Spinal cord (tissue), 10 donors: ENCODE measurements at places on chromosomes 7 and 10. TPM values are rescaled to one million over a fixed set of nuclear protein-coding genes. Genes with fewer than 3 reads are reported as not detected.

Gene SHH
- total RNA-seq, result 0.94 TPM

Gene GHRHR
- total RNA-seq, result 4.4 TPM

Gene NIPSNAP2
- 70.9 TPM for total RNA-seq

Gene LIPJ
- total RNA-seq, result 0.40 TPM

- DNase-seq, result no peak
Observed at GRCh38 chr10:119522747-119523426, 19.6 kb downstream of the RGS10 start.

DNA sequence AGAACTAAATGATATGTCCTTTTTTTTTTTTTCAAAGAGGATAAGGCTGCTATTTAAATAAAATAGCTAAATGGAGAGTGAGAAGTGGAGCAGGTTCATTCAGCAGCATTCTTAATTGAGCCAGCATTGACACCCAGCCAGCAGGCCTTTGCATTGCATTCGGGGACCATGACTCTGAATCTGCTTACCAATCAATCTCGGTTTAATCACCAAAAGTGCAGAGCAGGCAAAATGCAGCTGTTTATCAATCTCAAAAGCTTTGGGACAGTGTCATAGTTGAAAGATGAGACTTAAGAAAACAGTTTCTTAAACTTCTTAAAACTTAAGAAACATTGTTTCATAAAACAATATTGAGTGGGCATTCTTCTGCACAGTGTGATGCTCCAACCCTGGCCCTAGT lies 51.7 kb downstream of the PLEKHA8 start:
- no peak for DNase-seq

GRCh38 chr10:14173391-14173705 lies 157.4 kb downstream of the FRMD4A start:
- DNase-seq, result no peak

DNA sequence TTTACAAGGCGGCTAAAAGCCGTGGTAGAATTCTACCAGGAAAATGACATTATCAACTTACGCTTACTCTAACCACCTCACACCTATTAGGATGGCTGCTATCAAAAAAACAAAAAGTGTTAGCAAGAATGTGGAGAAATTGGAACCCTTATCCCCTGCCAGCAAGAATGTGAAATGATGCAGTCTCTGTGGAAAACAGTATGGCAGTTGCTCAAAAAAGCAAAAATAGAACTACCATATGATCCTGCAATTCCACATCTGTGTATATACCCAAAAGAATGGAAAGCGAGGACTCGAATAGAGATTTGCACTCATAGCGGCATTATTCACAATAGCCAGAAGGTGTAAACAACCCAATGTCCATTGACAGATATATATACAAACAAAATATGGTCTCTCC lies 61.3 kb downstream of the KIF5B start:
- peak; percentile 55 for DNase-seq

DNA sequence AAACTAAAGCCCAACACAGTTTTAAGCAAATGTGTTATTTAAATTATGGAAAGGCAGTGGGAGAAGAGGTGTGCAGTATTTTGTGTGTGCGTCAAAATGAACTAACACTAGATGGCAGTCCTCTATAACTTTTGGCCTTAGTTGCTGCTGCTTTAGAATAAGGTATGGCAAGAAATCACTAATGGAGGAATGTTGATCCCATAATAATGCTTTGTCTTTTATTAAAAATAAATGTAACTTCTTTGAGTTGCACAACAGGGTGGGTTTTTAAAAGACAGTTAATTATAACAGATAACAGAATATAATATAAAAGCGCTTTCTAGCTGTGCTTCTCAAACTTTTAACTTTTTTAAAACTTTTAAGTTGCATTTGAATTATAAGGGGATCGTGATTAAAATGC lies 56.4 kb downstream of the BBS9 start:
- DNase-seq, result peak; percentile 40

DNA sequence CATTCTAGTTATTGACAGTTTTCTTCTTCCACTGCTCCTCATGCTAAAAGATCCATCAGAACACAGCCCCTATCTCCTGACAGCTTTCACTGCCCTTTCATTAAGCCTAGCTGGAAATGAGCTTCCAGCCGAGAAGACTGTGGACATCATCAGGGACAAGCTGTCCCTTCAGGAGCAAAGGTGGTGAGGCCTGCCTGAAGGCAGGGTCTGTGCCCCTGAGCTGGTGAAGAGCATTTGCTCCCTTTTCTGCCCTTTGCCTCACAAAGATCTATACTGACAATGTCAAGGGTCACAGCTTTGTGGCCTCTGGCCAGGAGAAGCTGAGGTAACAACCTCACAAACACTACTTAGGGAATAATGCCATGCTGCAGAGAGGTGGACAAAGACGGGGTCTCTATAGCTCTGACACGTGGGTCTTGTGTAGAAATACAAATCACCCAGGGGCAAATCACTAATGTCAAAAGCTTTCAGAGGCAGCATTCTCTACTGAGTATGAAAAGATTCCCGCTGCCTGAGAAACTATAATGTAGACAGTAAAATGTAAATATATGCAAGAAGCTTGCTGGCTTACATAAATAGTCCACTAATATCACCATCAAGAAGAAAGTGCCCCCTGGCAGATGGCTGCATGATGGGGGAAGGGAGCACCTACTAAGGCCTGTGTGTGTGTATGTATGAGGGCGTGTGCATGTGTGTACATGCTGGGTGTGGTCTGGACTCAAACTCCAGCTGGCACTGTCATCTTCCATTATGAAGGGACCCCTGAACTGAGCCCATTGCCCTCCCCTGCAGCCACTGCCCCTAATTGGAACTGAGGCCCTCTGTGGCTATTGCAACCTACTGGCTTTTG lies 55.8 kb downstream of the HBP1 start:
- DNase-seq, result no peak

DNA sequence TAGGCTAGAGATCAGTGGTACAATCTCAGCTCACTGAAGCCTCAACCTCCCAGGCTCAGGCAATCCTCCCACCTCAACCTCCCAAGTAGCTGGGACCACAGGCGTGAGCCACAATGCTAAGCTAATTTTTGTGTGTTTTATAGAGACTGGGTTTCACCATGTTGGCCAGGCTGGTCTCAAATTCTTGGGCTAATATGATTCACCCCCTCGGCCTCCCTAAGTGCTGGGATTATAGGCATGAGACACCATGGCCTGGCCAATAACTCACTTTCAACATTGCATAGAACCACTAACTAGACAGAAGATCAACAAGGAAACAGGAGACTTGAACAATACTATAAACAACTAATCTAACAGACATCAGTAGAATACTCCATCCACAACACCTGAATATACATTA lies 191.7 kb downstream of the LRRN3 start:
- DNase-seq, result no peak

Gene SFTPA2
- 0.20 TPM for total RNA-seq

DNA sequence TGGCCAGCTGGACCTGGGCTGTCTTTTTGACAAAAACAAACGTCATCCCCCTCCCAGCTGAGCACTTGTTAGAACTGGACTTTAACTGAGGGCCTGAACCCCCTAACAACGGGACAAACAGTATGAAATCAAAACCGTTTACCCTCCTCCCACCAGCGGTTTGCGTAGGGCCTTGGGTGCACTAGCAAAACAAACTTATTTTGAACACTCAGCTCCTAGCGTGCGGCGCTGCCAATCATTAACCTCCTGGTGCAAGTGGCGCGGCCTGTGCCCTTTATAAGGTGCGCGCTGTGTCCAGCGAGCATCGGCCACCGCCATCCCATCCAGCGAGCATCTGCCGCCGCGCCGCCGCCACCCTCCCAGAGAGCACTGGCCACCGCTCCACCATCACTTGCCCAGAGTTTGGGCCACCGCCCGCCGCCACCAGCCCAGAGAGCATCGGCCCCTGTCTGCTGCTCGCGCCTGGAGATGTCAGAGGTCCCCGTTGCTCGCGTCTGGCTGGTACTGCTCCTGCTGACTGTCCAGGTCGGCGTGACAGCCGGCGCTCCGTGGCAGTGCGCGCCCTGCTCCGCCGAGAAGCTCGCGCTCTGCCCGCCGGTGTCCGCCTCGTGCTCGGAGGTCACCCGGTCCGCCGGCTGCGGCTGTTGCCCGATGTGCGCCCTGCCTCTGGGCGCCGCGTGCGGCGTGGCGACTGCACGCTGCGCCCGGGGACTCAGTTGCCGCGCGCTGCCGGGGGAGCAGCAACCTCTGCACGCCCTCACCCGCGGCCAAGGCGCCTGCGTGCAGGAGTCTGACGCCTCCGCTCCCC lies at the start of gene IGFBP1:
Gene IGFBP1 (plus strand): TSS at position 304 of the 808 bp plus-strand sequence. CDS start 165 bp downstream, at position 469.
- no peak for DNase-seq

Gene TRPV5
- total RNA-seq, result 0.11 TPM

- DNase-seq, result peak; percentile 40
Observed at GRCh38 chr10:95395947-95396449, 105.2 kb upstream of the PDLIM1 start.

Gene CRHR2
- 2.4 TPM for total RNA-seq

DNA sequence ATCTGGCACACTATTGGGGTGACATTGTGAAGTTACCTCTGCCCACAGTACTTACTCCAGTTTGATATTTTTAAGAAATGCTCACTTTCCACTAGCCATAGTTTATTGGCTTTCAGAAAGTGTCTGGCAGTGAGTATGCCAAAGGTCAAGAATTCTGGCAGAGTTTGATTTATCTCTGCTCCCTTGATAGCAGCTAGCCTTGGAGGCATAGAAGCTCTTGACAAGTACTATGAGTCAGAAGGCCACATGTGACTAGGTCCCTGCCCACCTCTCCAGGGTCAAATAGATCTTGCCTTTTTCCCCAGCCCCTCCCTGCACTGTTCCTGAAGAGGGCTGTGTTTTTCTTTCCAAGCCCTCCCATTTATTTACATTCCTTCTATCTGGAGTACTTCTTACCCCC lies 202.2 kb downstream of the AUTS2 start:
- no peak for DNase-seq

DNA sequence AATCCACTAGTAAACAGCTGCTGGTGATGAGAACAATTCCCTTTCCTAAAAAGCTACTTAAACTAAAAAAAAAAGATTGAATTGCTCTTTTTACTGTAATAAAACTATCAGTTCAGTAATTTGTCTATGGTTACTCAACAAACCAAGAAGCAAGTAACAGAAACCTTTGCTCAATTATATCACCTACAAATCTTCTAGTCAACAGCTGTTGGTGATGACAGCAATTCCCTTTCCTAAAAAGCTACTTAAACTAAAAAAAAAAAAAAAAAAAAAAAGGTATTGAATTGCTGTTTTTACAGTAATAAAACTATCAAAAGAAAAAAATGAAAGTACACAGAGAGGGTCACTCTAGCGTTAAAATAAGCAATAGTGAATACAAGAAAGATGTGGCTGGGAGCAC lies 158.1 kb downstream of the CTNNA3 start:
- DNase-seq, result no peak

GRCh38 chr7:37751096-37751495 lies 67.5 kb downstream of the GPR141 start:
- no peak for DNase-seq

DNA sequence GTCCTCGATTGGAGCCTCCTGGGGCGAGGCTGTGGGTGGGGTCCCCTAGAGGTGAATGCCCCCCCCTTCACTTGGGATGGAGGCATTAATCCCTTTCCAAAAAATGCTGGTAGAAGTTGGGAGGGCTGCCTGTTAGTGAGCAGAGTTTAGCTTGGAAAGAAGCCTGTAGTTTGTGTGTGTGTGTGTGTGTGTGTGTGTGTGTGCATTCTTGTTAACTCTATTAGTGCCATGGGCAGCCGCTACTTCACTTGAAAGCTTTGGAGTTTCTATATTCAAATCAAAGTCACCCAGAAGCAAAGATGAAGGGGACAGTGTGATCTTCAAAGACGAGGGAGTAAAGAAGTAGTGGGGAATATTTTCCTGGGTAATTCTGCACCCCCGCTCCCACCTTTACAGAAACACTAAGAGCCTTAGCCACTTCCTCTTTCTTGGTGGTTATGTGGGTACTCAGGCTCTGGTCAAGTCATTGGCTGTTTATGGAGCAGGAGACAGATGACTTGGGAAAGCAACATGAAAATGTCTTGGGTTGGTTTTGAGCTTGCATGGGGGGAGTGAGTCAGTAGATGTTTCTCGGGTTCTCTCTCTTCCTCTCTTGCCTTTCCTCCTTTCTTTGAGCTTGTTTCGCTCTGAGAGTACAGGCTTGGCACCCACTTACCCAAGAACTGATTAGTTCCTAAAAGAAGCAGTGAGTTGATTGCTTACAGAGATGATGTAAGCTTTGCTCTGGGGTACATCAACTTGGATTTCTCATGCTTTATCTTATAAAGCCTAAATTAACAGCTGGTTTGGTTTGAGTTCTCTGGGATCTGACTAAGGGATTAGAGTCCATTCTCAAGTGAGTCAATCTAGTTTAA lies 35.9 kb downstream of the TCF7L2 start:
- DNase-seq, result no peak

Gene PRSS1
- not detected for total RNA-seq

- DNase-seq, result no peak
Observed at GRCh38 chr7:142796501-142797390, 26.0 kb downstream of the PRSS2 start.

Gene VAX1
- total RNA-seq, result not detected

Gene CISD1
- 73.4 TPM for total RNA-seq

DNA sequence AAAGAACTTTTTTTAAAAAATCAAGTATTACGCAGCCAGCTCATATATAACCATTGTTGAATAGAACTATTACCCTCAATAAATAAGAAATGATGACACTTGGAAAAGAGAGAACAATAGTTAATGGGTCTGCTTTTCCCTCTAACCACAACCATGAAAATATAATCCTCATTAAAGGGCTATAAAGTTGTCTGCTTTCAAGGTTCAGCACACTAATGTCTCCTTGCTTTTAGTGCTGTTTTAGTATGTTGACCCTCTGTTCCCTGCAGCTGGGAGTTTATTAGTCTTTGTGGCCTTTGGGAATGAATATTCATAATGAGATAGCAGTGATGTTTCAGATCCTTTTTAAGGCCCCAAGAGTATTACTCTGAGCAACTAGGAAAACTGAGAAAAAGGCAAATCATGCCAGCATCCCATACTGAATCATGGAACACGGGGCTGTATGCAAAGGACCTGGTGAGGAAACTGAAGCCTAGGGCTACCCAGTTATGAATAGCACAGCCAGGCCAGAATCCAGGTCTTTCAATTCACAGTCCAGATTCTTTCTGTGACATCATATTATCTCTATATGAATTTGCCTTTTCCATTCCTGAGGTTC lies 332.0 kb upstream of the LRGUK start:
- no peak for DNase-seq

Gene MKLN1
- total RNA-seq, result 51.1 TPM

- no peak for DNase-seq
Observed at GRCh38 chr7:32227746-32228145, 157.5 kb upstream of the PDE1C start.

DNA sequence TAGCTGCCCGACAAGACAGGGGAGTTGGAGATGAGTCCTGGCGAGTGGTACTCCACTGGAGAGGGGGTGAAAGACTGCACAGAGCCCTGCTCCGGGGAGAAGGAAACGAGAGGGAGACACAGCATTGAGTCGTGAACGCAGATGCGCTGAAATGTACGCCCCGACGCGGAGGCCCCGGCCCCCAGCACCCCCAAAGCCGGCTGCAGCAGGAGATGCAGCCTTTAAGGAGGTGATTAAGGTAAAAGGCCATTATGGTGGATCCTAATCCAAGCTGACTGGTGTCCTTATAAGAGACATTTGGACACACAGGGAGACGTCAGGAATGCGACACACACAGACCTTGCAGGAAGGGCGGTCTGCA lies 166.3 kb upstream of the IMMP2L start:
- no peak for DNase-seq
